ENCODE measurements at places on chromosomes 2 and 18.

DNA sequence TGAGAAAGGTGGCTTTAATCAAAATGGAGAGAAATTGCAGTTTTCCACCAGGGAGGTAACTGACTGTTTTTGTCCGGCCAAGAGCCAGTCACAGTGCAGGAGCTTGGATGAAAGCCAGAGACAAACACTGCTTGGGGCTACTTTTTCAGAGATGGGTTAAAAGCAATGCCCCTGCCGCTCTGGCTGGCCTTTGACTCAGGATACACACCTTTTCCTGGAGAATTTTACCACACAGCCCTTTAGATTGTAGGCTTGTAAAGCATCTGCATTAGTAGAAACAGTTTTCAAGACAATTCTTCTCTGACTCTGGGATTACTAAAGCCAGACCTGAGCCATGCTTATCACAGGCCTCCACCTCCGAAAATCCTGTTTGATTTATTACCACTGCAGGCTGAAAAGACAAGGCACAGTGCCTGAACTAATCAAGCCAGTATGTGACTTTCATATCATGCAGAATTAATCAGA, 79.7 kb downstream of the CCBE1 start:
- no peak for DNase-seq

DNA sequence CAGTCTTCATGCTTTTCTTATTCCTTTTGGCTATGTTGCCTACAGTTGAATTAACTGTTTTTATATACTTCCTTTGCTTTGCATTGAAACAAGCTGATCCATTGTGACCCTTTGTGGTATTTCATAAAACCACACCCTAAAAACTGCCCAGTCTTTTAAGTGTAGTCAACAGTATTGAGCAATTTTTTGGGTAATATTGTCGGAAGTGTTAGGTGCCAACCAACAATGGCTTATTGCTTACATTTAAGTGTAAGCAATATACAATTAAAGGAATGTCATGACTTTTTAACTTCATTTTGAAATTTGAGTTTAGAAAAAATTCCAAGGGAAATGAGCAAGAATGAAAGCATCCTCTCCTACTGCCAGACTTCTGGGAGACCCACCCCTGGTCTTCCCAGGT, 174.1 kb downstream of the NEDD4L start:
- DNase-seq, result no peak

DNA sequence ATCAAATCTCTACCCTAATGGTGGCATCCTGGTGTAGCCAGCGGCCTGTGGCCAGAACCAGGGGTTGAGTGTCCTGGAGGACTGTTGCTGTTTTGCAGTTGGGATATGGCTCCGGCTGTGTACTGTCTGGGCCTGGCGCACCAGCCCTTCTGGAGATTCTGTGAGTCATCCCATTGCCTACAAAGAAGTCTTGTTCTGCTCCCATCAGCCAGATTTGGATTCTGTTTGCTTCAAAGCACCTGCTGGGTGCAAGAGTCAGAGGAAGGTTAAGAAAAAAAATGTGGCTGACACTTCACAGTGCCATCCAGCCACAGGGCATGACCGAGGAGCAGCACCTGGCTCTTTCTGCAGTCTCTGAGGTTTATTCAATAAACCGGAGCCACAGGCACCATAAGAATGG, 41.0 kb upstream of the ASAP2 start:
- DNase-seq, result no peak

- no peak for DNase-seq
These were observed 182.1 kb downstream of the OSR1 start for GRCh38 chr2:19176172-19176852.

GRCh38 chr2:1757567-1757966, 13.3 kb upstream of the PXDN start:
- DNase-seq, result no peak

- no peak for DNase-seq
These were observed 152.3 kb downstream of the DIS3L2 start for GRCh38 chr2:232113821-232114220.

DNA sequence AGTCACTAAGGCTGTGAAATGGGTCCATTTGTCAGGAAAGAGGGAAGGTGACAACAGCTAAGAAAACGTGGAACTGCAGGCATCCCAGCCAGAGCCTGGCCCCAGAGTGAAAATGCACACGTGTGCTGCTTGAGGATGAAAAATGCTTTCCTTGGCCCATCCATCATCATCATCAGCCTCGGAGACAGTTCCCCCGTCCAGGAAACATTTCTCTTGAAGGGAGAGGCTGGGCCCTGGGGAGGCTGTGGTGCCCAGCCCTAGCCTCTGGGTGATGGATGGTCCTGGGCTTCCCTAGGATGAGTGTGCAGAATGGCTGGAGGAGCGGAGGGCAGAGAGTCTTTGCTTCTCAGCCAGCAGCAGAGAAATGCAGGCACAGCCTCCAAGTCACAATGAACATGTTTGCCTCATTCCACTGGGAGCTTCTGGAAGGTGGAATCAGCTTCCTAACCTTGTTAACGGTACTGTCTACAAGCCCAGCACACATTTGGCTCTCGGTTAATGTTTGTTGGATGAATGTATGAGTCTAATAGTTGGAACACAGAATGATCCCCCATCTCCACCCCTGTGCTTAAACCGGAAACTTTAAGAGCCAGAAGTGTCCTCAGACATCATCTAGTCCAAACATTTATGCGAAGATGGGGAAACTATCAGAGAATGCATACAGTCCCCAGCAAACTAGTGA, 164.0 kb downstream of the RDH14 start:
- no peak for DNase-seq

DNA sequence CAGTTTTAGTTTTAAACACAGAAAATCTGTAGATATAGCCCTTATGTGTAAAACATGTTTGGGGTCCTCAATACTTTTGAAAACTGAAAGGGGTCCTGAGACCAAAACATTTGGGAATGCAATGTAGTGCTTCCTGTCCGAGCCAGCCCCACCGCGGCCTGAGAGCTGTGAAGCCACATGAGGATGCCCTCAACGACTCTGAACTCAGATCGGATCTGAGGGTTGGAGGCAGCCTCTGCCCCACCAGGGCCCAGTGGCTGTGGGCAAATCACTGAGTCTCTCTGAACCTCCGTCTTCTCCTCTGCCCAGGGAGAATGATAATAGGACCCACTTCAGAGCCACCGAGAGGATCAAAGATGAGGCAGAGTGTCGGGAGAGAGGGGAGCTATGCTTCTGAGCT, 33.4 kb upstream of the HPCAL1 start:
- DNase-seq, result no peak

GRCh38 chr2:70508711-70509462, 44.7 kb downstream of the TGFA start:
- DNase-seq, result no peak

DNA sequence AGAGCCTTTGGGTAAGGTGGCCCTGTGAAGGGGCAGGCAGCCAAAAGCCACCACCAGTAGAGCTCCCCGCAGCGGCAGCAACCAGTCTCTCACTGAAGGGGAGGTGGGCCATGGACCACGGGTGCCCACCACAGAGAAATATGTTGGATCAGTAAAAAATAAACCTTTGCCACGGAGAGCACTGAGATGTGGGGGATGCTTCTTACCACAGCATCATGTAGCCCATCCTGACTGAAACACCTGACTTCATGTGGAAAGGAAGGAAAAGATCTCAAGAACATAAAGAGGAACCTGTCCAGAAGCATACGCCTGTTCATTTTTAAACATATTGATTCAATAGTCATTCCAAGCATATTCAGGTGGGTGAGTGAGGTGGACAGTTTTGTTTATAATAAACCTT, 51.1 kb downstream of the LONRF2 start:
- no peak for DNase-seq

DNA sequence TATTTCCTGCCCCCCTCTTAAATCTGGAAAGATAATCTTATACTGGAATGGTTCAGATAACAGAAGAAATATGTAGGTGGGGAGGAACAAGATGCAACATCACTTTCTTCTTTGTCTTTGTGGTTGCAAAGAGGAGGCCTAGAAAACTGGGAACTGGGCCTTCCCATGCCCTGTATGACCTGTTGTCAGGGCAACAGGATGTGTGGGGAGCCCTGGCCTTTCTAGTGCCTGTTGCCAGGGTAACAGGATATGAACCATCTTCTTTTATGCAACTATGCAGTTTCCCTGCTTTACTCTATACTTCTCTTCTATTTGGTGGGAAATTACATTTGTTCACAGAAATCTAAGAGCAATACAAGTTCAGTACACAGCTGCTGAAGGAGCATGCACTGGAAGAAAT, 79.8 kb upstream of the PDE1A start:
- DNase-seq, result no peak

- no peak for DNase-seq
These were observed 105.0 kb upstream of the ALK start for GRCh38 chr2:30026091-30027055.

- DNase-seq, result no peak
These were observed 2.2 kb downstream of the COL5A2 start for GRCh38 chr2:189177251-189177840.

DNA sequence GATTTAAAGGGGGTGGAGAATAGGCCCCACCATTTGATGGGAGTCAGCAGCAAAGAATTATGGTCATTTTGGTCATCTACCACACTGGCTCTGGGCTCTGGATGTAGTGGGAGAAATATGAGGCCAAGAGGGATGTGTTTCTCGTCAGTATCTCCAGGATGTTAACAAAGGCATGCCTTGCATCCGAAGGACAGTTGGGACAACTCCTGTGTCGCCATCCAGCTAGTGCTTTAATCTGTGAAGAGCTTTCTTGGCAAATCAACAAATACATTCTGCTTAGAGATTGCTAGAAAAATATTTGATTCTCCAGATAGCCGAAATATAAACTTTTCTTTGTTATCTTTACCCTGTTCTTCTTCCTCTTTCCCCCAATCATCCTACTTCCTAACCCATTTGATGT, 287.1 kb upstream of the TNP1 start:
- DNase-seq, result no peak

DNA sequence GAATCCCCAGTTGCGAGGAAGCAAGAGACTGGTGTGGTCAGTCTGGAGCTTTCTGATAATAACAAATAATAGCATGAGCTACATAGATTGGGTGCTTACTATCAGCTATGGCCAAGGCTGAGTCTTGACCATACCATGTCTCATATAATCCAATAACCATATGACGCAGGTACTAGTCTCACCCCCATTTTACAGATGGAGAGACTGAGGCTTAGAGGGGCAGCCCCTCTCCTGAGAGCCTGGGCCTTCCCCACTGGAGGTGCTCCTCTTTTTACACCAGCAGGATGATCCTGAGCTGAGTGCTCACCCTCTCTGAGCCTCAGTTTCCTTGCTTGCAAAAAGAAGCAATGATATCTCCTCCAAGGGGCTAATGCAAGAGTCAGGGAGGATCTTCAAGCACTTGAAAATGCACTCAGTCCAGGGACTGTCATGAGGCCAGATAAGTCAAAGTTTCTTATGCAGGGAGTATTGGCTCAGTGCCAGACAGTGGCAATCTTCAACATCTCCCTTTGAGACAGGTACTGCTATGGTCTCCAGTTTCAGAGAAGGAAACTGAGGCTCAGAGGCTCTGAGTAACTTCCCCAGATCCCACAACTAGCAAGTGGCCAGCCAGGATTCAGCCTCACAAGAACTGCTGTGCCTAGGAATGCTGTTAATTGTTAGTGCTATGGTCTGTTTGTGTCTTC, 149.7 kb downstream of the TFCP2L1 start:
- no peak for DNase-seq

GRCh38 chr2:182810087-182810486, 56.4 kb downstream of the FRZB start:
- DNase-seq, result no peak

DNA sequence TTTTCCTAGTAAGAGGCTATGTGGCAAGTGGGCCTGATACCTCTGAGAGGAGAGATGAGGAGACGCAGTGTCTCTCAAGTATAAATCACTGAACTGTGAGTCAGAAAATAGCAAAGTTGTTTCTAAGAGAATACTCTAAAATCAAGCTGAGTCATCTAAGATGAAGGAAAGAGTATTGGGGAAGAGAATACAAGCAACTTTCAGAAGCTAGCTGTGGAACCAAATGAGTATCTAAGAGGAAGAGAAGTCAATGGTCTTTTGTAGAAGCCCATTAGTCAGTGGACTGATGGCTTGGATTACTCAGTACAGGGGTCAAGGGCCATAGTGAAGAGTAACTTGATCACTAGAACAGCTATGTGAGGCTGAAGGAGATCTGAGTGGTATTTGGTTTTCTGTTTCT, 2.7 kb upstream of the DCC start:
- no peak for DNase-seq

GRCh38 chr2:210224941-210225672, at the start of gene ACADL:
TSS of gene ACADL (minus strand) at chr2:210225447. CDS start at chr2:210225263, 184 bp downstream.
- DNase-seq, result no peak

- no peak for DNase-seq
These were observed 11.5 kb upstream of the EIF2AK3 start for GRCh38 chr2:88638743-88639142.

DNA sequence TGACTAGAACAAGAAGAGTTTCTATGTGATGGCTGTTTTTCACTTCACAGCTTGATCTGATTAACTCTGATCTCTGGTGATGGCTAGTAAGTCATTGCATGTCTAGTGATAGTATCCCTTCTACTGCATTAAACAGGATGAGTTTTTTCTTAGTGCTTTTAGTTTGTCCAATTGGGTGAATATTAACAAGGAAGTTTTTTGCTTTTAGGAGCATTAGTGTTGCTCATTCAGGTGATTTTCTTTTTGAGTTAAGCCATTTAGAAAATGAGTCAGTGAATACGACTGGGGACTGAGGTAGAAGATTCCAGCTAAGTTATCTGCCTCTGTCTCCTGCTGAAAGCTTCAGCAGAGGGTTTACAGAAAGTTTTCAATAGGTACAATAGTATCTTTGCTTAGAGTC, 306.7 kb downstream of the PIK3C3 start:
- DNase-seq, result no peak

- DNase-seq, result no peak
These were observed 197.4 kb upstream of the FAM98A start for GRCh38 chr2:33796511-33796910.

DNA sequence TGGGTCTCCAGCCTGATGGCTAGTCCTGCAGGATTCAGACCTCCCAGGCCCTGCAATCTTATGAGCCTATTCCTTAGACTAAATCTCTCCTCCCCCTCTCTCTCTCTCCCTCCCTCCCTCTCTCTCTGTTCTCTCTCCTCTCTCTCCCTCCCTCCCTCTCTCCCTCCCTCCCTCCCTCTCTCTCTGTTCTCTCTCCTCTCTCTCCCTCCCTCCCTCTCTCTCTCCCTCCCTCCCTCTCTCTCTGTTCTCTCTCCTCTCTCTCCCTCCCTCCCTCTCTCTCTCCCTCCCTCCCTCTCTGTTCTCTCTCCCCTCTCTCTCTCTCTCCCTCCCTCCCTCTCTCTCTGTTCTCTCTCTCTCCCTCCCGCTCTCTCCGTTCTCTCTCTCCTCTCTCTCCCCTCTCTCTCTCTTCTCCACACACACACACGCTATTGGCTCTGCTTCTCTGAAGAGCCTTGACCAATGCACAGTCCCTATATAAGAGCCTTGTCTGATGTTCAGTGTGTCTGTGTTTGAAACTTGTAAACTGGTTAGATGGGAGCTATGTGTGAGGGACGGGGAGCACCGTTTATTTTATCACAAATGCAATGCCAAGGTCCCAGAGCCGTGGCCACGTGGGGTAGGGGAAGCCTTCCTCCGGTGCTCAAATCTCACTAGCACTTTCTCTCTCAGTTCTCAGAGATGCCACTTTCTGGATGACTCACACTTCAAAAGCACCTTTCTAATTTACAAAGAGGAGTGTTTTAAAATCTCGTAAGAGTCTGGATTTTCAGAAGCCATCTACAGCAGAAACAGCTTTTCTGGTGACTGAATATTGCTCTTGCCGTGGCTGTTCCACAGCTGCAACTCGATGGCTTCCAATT, 9.4 kb upstream of the PRLH start:
- no peak for DNase-seq

- DNase-seq, result no peak
These were observed 100.3 kb upstream of the NEDD4L start for GRCh38 chr18:57943723-57944122.

GRCh38 chr2:3399829-3400228, 20.3 kb downstream of the TRAPPC12 start:
- no peak for DNase-seq

GRCh38 chr2:25309402-25309801, 32.3 kb downstream of the DNMT3A start:
- peak; percentile 63 for DNase-seq
